Fibroblast of skin of right biceps (primary cell): ENCODE measurements at places on chromosomes 3 and 15.
A peak's percentile ranks its signal among the peaks of the same experiment; 100 is the strongest.

DNA sequence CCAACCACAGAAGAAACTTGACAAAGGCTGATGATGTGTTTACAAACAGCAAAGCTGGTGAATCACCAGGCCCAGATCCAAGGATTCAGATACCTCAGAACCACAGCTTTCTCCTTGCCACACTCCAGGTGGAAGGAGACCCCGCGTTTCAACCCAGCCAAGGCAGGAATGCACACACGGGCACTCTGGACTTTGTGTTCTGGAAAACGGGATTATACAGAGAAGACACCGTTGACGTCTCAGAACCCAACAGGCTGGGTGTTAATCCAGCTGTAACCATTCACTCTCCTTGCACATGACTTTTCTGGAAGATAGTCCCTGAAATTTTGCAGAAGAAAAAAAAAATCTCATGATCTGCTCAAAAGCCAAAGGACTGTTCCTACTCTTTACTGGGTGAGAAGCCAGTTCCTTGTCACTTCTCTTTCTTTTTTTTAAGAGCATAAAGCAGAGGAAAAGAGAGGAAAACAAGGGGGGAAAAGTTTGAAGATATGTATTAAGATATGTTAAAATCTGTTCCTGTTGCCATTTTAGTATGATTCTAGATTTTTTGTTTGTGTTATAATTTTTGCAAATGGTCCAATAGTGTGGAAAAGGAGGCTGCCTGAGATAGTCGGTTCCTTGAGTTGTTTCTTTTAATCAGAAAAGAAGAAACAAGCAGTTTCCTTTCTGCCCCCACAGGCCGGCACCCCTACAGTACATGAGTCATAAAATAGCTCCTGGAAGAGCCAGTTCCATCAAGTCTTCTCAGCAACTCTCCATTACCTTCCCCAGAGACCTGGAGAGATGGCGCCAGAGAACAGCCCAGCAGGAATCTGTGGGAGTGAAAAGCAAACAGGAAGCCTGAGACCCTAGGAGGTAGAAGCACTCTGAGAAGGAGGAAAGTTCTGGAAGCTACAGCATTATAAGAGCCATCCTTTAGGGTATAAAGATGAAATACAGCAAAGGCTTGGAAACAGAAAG is 73.1 kb downstream of the RORA start:
- DNase-seq = peak; percentile 75

- peak; percentile 36 for DNase-seq
Measured at GRCh38 chr15:48330105-48330785, 984 bp upstream of the DUT start.

DNA sequence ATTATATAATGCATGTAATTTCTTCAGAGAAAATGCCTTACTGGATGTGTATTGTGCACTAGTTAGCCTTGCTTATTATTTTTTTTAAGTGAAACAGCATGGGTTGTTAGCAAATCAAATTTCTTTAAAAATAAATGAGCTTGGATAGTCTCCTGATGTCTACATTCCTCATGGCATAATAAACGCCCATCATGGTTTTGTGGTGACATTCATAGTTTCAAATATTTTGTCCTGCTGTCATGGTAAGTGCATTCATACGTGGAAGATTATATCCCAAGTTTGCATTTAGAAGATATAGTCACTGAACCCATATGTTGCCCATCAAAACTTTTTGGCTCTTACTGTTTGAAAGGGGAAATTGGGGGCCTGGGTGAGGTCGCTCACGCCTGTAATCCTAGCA is 130.7 kb downstream of the ALCAM start:
- peak; percentile 51 for DNase-seq

GRCh38 chr3:50515565-50516439 is 12.4 kb upstream of the CACNA2D2 start:
- peak; percentile 4 for DNase-seq

GRCh38 chr3:60809857-60810610 is 441.2 kb downstream of the FHIT start:
- peak; percentile 28 for DNase-seq

- DNase-seq = no peak
Measured at GRCh38 chr3:185998136-185998535, 60.3 kb upstream of the TRA2B start.

GRCh38 chr3:168959731-168960130 is 703.8 kb downstream of the MECOM start:
- DNase-seq = no peak

GRCh38 chr3:174168538-174169254 is 690.4 kb upstream of the NAALADL2 start:
- no peak for DNase-seq

GRCh38 chr3:15273227-15273626 is 59.2 kb downstream of the SH3BP5 start:
- DNase-seq = no peak

- DNase-seq = no peak
Measured at GRCh38 chr3:184050217-184050847, 2.5 kb upstream of the HTR3C start.

DNA sequence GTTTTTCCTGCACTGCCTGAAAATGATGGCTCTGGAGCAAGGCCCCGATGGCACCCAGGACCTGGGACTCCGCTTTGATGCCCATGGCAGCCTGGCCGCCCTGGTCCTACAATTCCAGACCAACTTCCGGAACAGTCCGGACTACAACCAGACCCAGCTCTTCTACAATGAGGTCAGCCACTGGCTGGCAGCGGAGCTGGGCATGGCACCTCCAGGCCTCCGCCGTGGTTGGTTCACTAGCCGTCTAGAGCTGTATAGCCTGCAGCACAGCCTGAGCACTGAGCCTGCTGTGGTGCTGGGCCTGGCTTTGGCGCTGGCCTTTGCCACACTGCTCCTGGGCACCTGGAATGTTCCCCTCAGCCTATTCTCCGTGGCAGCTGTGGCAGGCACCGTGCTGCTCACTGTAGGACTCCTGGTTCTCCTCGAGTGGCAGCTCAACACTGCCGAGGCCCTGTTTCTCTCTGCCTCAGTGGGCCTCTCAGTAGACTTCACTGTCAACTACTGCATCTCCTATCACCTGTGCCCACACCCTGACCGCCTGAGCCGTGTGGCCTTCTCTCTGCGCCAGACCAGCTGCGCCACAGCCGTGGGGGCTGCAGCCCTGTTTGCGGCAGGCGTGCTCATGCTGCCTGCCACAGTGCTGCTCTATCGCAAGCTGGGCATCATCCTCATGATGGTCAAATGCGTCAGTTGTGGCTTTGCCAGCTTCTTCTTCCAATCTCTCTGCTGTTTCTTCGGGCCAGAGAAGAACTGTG is 10.9 kb downstream of the DISP2 start:
- DNase-seq = no peak

DNA sequence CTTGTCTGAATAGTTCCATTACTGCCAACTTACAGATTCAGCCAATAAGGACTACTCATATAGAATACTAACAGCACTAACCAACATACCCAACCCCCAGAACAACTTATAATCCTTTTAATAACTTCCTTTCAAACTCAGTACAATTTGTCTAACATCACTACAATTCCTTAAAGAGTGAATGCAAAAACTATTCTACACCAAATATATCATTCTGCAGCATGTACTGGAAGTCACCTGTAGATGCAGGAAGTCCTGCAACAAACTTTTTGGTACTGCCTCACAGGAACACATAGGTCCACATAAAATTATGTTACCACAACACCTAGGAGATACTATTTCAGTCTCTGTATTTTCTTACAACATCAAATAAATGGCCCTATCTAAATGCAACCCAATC is 2.1 kb downstream of the CCNL1 start:
- DNase-seq = no peak

- no peak for DNase-seq
Measured at GRCh38 chr3:145639003-145639606, 521.9 kb downstream of the PLOD2 start.

- DNase-seq = no peak
Measured at GRCh38 chr15:81025721-81026370, 25.1 kb downstream of the TLNRD1 start.

DNA sequence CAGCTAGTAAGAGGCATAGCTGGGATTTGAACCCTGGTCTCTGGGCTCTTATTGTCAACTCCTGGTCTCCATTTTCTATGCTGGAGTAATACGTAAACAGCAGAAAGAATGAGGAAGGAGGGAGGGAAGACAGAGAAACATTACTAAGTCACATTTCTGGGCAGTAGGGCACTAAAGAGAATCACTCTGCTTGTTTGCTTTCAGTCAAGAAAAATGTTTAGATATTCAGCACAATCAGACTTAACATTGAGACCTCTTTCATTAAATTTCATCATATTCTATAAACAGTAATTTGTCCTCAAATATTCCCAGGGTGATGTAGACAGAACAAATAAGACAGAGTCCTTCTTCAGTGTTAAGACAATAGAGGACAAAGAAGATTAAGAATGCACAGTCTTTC is 67.7 kb upstream of the BNC1 start:
- DNase-seq = peak; percentile 9

GRCh38 chr15:40892447-40893012 is 1.7 kb upstream of the VPS18 start:
- no peak for DNase-seq

DNA sequence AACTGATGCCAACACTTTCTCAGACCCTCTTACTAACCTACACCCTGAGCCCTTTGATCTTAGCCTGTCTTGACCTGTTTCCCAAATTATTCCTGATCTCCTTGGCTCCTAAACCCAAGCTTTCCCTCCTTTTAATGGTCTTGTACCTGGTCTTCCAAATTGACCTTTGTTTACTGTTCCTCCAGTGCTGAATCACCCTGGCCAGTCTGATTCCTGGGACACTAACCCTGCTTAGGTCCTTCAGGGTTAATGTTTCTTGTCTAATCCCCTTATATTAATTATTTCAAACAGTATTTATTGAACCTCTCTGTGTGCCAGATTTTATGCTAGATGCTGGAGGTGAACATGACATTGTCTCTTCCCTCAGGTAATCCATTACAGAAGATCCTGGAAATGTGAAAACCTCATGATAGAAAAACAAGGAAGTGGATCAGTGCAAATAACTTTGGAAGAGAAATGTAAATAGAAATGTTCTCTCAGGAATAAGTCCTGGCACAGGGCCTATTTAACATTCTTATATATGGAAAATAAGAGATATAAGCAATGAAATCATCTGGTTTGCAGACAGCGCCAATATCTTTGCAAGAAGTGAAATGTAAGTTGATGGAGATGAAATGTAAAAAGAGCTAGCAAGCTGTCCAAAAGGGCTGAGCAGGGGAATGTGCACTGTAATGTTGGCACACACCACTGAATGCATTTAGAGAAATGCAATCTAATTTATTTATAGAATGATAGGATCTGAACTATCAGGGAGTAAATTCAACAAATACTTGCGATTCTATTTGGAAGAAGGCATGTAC is 20.7 kb downstream of the HGD start:
- DNase-seq = peak; percentile 38

DNA sequence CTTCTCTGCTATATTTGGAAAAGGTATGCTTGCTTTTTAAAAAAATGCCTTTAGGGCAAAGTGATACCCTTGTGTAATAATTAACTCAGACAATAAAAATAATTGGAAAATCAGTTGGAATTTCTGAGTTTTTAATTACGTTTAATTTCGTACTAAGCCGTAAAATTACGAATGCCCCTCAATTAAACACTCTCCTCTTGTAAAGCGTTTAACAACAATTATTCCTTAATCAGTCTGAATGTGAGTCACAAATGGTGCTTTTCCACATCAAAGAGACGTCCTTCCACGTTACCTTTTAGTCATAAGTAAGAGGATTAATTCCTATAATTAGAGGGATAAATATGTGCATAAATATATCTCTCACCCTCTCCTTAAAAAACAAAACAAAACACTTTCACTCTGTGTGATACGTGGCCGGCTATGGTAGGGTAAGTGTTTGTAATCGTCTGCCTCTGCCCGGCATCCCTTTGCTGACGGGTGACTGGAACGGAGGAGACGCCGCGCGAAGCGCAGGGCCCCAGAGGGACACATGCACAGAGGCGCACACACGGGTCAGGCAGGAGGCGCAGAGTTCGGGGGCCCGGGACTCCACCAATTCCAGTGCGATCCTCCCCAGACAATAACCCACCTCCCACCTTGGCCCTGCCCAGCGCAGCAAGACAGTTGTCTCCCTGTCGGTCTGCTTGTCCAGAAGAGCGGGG is 9.7 kb upstream of the MEIS2 start:
- peak; percentile 38 for DNase-seq

DNA sequence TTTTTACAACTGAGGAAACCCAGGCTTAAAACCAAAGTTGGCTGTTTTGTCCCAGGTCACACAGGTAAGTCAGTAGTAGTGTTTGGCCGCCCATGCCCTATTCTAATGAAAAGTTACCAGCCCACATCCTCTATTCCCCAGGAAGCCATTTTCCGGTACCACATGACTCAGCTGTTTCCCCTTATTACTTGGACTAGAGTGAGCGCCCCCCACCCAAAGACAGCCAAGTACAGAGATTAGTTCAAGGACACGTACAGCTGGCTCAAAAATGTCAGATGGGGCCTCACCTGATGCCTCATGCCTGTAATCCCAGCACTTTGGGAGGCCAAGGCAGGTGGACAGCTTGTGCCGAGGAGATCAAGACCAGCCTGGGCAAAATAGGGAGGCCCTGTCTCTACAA is 8.5 kb upstream of the KLHL6 start:
- no peak for DNase-seq

- no peak for DNase-seq
Measured at GRCh38 chr15:72827226-72827625, 43.7 kb upstream of the ADPGK start.

DNA sequence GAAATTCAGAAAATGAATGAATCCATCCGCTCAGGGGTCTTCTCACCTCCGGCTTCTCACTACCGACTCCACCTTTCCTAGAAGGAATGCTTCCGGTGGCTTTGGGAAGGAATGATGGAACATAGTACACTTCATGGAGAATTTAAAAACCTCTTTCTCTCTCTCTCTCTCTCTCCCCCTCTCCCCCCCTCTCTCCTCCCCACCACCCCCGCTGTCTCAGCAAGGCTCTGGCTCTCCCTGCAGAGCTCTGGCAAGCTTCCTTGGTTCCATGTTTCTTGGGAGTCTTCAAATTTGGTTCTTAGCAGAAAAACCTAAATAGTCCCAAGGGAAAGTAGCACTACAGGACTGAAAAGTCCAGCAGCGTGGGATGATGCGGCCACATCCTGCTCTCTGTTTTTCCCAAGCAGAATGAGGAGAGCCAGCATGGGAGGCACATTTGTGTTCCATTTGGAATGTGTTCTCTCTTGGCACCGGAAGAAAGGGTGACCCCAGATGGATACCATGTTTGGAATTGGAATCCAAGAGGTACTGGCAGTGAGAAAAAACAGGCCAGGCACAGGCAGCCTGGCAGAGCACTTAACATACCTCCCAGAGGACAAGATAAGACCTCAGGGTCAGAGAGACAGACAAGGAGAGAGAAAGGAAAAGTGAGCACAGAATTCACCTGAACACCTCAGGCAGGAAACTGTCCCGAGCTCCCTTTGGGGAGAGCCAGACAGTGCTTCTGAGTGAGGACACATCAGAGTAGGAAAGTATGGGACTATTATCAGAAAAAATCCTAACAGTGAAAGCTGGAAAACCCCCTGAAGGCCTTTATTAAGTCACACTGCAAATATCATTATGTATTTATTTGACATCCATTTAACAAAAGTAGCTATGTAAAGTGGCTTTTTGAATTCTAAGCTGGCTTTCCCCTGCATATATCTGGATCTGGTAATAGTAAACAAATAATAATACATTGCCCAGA is at the start of gene POPDC2:
Gene POPDC2 (minus strand): TSS at position 116 of the 967 bp plus-strand sequence. CDS start 166 bp downstream, outside the sequence.
- DNase-seq = peak; percentile 34

- no peak for DNase-seq
Measured at GRCh38 chr15:45635191-45635638, 386 bp downstream of the SQOR start.
